ENCODE measurements at places on chromosomes 3 and 15.

GRCh38 chr3:62604298-62604697 is 230.9 kb upstream of the FEZF2 start:
- DNase-seq = no peak

DNA sequence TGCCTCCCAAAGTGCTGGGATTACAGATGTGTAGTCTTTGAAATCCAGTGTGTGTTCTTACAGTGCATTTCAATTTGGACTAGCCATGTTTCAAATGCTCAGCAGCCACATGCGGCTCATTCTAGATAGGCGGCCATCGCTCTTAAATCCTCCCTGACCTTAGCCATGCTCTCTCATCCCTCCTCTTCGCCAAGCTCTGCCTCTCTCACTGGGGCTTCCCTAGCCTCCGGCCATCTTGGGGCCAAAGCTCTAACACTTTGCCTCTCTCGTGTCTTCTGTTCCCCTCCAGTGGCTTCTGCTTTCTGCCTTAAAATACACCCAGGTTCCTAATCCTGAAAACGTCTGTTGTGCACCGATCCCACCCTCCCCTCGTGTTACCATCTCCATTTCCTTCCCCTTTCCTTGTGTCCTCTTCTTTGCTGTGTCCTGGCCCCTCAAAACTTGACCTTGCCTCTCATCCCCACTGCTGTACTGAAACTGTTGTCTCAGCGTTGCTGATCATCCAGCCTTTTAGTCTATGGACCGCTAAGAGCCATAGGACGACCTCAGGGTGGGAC is 1.4 kb upstream of the GHRL start:
- no peak for DNase-seq

GRCh38 chr15:84697236-84697990 is 18.5 kb downstream of the SEC11A start:
- no peak for DNase-seq

DNA sequence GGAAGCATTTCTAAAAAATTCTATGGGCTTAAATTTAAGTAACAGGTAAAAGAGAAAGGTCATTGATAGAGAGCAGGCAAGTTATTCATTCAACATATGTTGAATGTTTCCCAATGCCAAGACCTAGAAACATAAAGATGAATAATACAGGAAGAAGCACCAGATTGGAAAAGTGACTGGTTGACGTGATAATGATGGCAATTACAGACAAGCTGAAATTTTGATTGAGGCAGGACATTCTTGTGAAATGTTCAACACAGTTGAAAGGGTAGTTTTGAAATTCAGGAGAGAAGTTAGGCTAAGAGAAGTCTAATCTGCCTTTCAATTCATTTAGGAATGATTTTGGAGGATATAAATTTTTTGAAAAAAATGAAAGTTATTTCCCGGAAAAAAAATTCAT is 536.3 kb upstream of the NAALADL2 start:
- DNase-seq = no peak

GRCh38 chr15:51869060-51869421 is 39.6 kb downstream of the TMOD3 start:
- DNase-seq = no peak

- peak; percentile 57 for DNase-seq
These were observed 624 bp downstream of the AKAP13 start for GRCh38 chr15:85380812-85381642.

- no peak for DNase-seq
These were observed 4.6 kb upstream of the GPR156 start for GRCh38 chr3:120289636-120290035.

DNA sequence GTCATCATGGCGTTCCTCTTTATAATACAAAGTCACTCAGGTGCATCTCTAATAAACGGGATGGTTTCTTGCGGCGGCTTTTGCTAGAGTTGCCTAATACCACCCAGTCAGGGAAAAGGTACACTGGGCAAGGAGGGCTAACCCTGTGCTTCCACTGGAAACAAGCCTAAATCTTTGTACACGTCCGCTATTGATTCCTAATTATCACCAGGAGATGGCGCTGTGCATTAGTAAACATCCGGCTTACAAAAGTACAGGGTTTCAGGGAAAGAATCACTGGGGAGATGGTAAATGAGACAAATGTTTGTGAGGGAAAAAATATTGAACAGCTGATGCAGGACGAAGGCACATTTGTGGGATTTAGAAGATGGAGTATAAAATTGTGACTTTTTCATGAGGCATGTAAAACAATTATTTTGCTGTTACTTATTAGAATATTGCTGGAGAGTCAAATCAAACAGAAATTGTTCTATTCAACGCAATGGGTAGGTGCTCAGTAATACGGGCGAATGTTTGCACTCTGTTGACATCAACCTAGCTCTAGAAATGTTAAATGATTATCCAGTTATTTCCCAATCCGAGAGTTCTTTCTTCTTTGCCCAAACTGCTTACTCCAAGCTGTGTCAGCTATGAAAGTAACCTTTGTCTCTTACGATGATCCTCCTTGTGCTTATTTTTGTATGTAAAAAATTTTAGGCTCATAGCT is 50.6 kb downstream of the GMNC start:
- no peak for DNase-seq

DNA sequence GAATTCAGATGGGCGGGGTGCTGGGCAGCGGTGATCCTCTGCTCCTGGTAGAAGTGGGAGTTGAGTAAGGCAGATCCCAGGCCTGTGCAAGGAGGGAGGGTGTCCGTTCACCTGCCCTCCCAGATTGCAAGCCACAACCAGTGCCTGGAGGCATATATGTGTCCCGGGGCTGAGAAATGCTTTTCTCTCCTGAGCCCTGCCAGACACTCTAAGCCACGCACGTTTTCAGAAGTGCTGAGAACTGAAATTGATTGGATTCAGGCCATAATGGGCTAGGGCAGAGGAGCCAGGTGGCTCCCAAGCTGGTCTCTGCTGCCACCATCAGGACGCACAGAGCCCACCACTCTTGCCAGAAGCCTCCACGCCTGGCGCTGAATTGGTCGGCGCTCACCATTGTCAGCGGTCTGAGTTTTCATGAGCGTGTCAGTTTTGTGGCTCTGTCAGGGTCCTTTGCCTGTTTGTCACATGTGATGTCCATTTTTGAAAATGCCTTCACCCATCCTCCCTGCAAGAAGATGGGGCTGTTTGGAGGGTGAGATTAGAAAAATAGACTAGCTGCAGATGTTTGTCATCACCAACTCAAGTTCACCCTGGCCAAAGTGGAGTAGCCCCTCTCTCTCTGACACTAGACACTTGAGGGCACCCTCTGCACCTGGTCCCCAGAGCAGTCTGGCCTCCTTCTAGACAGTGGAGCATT is 15.4 kb upstream of the BFSP2 start:
- no peak for DNase-seq

DNA sequence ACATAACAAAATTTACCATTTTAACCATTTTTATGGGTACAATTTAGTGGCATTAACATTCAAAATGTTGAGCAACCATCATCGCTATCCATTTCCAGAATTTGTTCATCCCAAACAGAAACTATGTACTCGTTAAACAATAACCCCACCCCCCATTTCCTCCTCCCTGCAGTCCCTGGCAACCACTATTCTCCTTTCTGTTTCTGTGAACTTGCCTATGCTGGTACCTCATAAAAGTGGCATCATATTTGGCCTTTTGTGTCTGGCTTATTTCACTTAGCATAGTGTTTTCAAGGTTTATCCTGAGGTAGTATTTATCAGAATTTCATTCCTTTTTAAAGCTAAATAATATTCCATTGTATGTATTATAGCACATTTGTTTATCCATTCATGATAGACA is 32.4 kb downstream of the C3orf80 start:
- DNase-seq = no peak

GRCh38 chr3:144774897-144775296 is 803.3 kb downstream of the DIPK2A start:
- DNase-seq = no peak

- DNase-seq = no peak
These were observed 48.8 kb upstream of the SRGAP3 start for GRCh38 chr3:9298236-9298635.

GRCh38 chr15:66784174-66784573 is 82.1 kb downstream of the SMAD6 start:
- DNase-seq = no peak

DNA sequence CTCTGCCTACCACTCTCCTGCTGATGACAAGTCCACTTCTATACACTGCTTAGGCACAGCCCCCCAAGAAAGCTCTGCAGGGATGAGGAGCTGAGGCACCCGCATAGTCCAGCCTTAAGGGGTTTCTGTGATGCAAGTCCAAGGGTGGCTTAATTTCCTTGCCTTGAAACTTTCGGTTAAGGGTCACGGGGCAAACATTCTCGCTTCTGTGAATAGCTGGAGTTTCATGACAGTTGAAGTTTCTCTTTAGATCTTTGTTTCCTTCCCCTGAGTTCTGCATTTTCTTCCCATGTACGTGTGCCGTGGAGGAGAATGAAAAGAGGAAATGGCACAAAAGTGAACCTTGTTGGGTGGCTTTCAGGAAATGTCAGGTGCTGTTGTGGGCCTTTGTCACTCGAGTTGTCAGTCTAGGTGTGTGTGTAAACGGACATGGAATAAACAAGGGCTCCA is 7.0 kb downstream of the GPR160 start:
- no peak for DNase-seq

DNA sequence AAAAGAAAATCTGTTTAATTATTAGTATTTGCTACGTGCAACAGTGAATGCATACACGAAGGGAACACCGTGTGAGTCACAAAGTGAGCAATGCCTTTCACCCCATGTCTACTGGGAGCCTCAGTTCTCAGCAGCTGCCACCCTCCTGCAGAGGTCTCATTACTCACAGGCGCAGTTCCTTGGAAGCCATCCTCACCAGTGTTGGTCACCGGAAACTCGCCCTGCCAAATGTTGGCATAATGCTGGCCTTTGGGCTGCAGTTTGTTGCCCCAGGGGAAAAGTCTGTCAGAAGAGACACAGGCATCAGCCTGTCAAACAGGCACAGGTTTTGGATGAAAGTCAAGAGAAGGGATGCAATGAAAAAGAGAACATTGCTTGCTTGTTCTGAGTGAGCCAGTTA is 50.1 kb downstream of the SUMF1 start:
- DNase-seq = no peak
